Heart left ventricle (tissue), 16 donors: ENCODE measurements at places on chromosomes 7 and 10. TPM values are rescaled to one million over a fixed set of nuclear protein-coding genes. Genes with fewer than 3 reads are reported as not detected.

The FAM20C gene
- 52.0 TPM for total RNA-seq

The DPP6 gene
- total RNA-seq: 0.05 TPM

The MSS51 gene
- total RNA-seq: 12.9 TPM

The CACNB2 gene
- 30.3 TPM for total RNA-seq

The CALHM3 gene
- total RNA-seq: not detected

GRCh38 chr10:125916977-125917376, 20.6 kb downstream of the FANK1 start:
- DNase-seq: no peak

- DNase-seq: peak; percentile 44
Measured at GRCh38 chr7:85041605-85042216, 145.1 kb downstream of the SEMA3D start.

GRCh38 chr7:30428246-30429155, 50.1 kb downstream of the NOD1 start:
- DNase-seq: peak; percentile 1

DNA sequence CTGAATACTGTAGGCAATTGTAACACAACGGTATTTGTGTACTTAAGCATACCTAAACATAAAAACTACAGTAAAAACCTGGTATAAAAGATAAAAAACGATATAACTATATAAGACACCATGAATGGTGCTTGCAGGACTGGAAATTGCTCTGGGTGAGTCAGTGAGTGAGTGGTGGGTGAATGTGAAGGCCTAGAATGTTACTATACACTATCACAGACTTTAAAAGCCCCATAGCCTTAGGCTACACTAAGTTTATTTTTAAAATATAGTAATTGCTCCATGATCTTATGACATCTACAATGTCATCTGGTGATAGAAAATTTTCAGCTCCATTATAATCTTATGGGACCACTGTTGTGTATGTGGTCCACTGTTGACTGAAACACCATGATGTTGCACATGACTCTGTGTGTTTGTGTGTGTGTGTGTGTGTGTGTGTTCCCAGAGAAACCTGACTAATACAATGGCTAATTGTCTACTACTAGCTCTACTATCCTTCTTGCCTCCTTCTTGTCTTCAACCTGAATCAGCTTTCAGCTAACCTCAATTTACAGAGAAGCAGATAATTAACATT, 27.6 kb upstream of the PRPF18 start:
- no peak for DNase-seq

DNA sequence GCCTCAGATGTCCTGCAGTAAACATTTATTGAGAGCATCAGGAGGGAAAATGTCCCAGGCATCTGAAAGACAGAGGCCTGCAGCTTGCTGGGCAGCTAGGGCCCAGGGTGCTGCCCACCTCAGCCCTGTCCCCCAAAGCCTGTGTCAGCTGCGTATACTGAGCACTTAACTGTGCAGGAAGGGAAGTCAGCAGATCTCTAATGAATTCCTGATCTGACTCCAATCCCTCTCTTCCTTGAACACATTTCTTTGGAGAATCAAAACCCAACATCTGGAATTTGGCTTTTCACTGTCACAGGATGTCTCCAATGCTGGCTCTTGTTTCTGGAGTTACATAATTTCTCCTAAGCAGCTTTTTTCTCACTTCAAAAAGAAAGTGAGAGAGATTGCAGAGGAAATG, 364.7 kb upstream of the NFE2L3 start:
- DNase-seq: no peak

- DNase-seq: no peak
Measured at GRCh38 chr10:30702860-30703259, 73.3 kb upstream of the LYZL2 start.

GRCh38 chr10:33238643-33239042, 95.8 kb downstream of the NRP1 start:
- DNase-seq: no peak

- DNase-seq: no peak
Measured at GRCh38 chr10:28714401-28715053, 37.2 kb downstream of the BAMBI start.

DNA sequence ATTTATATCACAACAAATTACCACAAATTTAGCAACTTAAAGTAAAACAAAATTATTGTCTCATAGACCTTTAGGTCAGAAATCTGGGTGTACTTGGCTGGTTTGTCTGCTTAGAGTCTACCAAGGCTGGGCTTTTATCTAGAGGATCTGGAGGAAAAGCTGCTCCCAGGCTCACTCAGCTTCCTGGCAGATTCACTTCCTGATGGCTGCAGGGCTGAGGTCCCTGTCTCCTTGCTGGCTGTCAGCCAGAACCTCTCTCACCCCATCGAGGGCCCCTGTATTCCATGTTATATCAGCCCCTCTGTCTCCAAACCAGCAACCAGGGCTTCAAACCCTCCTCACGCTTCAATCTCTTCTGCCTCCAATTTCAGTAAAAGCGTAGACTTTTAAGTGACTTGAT, 734.9 kb downstream of the NRG3 start:
- DNase-seq: no peak

DNA sequence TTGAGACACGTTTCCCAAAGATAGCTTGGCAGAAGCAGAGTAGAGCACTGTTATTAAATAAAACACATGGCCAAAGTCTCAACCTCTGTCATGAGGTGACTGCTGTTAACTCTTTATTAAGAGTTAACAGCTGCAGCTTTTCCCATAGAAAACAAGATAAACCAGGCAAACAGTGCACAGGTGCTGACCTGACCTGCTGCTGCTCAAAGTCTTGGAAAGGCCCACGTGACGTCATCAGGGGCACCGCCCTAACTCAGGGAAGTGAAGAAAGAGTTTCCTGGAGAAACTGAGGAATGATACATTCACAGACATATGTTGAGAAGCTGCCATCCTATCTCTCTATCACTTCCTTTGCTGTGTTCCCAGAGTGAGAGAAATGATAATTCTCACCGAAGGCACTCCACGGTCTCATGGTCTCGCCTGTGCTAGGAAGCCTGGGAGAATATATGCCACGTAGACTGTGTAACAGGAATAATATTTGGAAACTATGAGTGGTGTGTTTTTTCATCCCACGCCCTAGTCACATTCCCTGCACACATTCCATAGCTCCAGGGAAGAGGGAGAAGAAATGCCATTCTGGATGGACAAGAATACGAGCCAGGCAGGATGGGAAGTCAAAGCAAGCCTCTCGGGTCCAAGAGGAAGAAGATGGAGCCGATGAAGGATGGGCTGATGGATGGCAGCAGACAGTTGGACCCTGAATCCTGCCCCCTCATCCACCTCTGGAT, 146.2 kb upstream of the NFE2L3 start:
- DNase-seq: no peak

- no peak for DNase-seq
Measured at GRCh38 chr10:89683883-89684282, 17.5 kb upstream of the KIF20B start.

DNA sequence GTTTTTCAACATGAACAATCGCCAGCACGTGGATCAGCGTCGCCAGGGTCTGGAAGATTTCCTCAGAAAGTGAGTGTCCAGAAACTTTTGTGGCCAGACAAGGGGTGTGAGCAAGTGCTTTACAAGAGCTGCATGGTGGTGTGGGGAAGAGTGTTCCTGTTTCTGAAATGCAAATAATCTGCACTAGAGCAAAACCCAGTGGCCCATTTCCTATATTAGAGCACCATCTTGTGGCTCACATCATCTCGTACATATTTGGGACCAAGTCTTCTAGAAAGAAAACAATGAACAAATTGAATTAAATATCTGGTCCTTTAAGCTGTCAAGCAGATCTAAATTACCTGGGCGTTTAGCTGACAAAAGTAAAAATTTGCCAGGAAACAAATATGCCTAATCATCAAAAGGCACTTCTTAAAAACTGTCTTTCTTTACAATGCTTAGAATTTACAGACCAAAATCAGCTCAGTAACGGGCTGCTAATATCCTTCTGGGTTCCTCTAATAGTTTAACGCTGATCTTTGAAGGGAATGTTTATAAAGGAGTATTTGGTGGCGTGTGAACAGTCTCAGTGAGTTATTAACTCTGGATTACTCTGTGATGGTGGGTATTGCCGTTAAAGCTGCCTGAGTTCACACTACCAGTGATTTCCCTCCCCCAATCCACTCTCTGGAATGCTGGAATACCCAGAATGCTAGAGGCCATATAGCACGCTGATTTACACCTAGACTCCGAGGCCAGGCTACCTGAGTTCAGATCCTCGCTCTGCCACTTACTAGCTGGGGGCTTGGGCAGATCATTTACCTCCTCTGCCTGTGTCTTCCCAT, 73.6 kb downstream of the SNX10 start:
- no peak for DNase-seq

DNA sequence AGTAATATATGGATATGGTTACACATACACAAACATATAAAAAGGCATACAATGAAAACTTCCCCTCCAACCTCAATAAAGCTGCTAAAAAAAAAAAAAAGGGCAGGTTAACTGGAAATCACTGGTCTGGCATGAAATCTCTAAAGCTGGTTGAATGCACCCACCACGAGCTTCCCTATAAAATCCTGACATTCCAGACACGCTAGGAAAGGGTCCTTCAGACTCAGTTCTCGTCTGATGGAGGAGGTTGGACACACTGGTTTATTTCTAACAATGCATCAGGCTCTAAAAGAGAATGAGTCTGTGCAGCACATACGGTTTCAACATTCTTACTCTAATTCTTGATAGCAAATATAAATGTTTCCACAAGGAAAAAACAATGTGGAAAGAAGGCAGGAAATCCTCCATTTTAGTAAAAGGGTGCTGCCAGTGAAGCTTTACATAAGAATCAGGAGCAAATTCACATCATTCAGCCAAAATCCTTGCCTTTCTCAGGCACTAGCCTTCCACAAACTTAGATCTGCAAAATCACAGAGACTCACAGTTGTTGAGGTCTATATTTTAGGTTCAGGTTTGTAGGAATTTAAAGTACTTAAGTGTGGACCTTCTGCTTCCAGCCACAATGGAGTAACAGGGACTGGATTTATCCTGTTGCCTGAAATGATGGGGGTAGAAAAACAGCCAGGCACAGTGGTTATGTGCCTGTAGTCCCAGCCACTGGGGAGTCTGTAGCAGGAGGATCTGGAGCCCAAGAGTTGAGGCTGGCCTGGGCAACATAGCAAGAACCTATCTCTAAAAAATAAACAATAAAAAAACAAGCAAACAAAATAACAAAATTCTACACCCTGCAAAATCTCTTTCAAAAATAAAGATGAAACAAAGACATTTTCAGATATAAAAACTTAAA, 73.5 kb downstream of the CYTH3 start:
- no peak for DNase-seq
